Memory B cell (primary cell): ENCODE measurements at places on chromosomes 6 and 20.

DNA sequence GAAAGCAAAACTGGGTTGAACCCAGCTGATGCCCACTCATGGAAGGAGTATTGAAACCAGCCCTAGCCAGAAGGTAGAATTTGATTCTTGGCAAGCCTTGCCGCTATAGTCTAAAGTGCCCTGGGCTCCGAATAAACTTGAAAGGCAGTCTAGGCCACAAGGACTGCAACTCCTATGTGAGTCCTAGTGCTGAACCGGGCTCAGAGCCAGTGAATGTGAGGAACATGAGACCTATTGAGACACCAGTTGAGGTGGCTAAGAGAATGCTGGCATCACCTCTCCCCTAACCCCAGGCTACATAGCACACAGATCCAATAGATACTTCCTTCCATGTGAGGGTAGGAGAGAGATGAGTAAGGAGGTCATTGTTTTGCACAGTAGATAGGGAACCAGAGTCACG, 3.5 kb upstream of the DEFB110 start:
- no peaks in the 10 kb centered on the region for H3K36me3 ChIP-seq
- no peaks in the 10 kb centered on the region for H3K27me3 ChIP-seq
- no peaks in the 10 kb centered on the region for H3K4me1 ChIP-seq
- H3K27ac ChIP-seq, result no peak overlapping the region

DNA sequence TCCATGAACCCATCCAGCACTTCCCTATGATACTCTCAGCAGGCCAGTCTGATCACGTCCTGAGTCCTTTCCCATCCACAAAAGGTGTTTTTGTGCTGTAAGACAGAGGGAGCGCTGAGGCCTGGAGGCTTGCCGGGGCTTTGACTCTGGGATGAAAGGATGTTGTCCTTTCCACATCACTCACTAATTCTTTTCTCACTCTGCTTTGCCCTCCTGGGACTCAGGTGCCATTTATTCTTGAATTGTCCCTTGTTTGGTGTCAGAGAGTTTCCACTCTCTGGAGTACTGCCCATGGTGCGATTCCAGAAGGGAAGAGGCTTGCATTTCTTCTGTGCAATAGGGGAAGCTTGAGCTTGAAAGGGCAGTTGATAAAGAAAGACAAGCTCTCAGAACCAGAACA, 15.3 kb upstream of the TUBB2B start:
- DNase-seq, result no peak
- H3K36me3 ChIP-seq, result no peaks in the 10 kb centered on the region
- no peak overlapping the region for H3K4me3 ChIP-seq
- no peak overlapping the region for H3K27ac ChIP-seq
- H3K4me1 ChIP-seq, result peaks cover under 1% of the 10 kb centered on the region

DNA sequence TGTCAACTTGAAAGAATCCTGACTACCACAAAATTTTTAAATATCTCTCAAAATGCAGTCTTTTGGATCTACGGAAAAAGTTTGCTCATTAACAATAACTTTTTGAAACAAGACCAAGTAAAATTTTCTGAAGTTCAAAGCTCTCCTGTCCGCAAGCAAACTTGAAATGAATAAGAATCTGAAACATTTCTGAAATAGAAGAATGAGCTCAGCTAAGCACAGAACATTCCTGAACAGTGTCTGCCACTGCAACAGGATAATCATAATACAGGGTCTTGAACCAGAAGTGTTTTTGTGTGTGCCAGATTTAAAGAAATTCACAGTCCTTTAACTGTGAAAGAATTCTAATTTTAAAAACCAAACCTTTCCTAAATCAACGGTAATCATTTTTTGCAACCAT, 49.1 kb upstream of the TASP1 start:
- H3K4me3 ChIP-seq, result no peak overlapping the region
- peaks cover 3% of the 10 kb centered on the region for H3K27me3 ChIP-seq
- no peak for DNase-seq

- no peak overlapping the region for H3K27ac ChIP-seq
- peaks cover 3% of the 10 kb centered on the region for H3K4me1 ChIP-seq
- H3K4me3 ChIP-seq, result no peak overlapping the region
Measured at GRCh38 chr6:134060491-134061106, 8.2 kb upstream of the SLC2A12 start.

- no peaks in the 10 kb centered on the region for H3K36me3 ChIP-seq
- H3K4me1 ChIP-seq, result no peaks in the 10 kb centered on the region
- H3K27ac ChIP-seq, result no peak overlapping the region
- H3K27me3 ChIP-seq, result no peaks in the 10 kb centered on the region
- DNase-seq, result no peak
Measured at GRCh38 chr6:10237298-10238038, 177.4 kb downstream of the TFAP2A start.

DNA sequence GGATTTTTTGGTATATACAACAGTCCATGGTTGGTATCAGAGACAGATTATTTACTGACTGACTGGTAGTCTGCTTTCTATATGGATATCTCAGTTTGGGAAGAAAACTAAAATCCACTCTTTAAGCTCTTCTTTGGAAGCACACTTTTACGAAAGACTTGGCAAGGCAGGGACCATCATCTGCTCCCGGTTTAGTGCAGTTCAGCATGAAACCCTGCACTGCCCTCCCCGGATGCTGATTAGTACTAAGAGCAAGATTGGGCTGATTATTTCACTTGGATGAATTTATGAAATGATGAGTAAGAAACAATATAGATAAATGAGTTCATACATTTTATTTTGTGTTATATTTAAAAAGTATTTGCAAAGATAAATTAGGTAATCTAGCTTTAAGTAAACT, 56.3 kb downstream of the RGS17 start:
- DNase-seq, result no peak
- H3K36me3 ChIP-seq, result no peaks in the 10 kb centered on the region
- no peaks in the 10 kb centered on the region for H3K4me1 ChIP-seq
- no peaks in the 10 kb centered on the region for H3K27me3 ChIP-seq

DNA sequence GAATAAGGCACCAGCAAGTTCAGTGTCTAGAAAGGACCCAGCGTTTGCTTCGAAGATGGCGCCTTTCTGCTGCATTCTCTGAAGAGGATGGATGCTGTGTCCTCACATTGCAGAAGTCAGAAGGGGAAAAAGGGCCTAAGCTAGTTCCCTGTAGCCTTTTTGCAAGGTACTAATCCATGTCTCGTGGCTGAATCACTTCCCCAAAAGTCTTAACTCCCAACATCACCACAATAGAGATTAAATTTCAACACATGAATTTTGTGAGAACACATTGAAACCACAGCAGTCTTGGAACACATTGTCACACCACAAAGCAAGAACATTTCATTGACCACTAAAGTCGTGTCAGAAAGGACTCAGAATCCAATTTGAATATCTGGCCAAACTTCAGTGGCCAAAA, 42.1 kb downstream of the KLHL31 start:
- H3K27me3 ChIP-seq, result peaks cover 1% of the 10 kb centered on the region
- peaks cover 1% of the 10 kb centered on the region for H3K4me1 ChIP-seq
- no peak overlapping the region for H3K4me3 ChIP-seq
- no peak overlapping the region for H3K27ac ChIP-seq

DNA sequence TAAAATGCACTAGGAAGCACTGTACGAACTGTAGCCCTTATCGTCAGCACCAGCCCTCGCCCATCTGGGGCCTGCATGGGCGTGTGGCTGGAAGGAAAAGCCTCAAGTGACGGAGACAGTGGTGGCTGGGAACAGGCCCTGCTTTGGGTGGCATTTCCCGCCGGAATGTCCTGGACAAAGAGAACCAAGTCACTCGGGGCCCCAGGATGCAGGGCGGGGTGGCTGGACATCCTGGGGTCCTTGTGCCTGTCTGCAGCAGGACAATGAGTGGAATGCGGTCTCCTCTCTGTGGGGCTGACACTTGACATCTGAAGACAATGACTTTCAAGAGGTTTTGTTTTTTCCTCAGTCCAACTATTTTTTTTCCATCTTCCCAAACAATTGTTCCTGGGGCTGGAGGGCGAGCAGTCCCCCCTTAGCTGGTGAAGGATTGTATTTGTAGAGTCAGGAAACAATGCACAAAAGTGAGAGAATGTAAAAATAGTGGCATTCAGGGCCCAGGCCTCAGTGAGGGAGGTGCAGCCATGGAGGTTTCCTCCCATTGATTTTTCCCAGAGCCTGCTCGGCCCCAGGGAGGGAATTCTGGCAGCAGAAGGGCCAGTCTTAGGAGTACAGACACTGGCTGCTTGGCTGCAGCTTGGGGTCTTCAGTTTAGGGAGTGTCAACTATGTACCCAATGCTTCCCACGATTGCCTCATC, 64.4 kb downstream of the PREX1 start:
- peak overlapping the region; percentile 79 for H3K27ac ChIP-seq
- H3K4me1 ChIP-seq, result peaks cover 70% of the 10 kb centered on the region
- H3K4me3 ChIP-seq, result no peak overlapping the region
- no peak for DNase-seq

- H3K27ac ChIP-seq, result no peak overlapping the region
- H3K36me3 ChIP-seq, result no peaks in the 10 kb centered on the region
- peaks cover 10% of the 10 kb centered on the region for H3K27me3 ChIP-seq
- DNase-seq, result no peak
Measured at GRCh38 chr6:37524025-37524969, 24.6 kb upstream of the CCDC167 start.

- H3K36me3 ChIP-seq, result no peaks in the 10 kb centered on the region
- H3K27ac ChIP-seq, result no peak overlapping the region
- no peak overlapping the region for H3K4me3 ChIP-seq
- no peak for DNase-seq
- H3K27me3 ChIP-seq, result peaks cover 22% of the 10 kb centered on the region
Measured at GRCh38 chr6:5967594-5967993, 39.1 kb downstream of the NRN1 start.

DNA sequence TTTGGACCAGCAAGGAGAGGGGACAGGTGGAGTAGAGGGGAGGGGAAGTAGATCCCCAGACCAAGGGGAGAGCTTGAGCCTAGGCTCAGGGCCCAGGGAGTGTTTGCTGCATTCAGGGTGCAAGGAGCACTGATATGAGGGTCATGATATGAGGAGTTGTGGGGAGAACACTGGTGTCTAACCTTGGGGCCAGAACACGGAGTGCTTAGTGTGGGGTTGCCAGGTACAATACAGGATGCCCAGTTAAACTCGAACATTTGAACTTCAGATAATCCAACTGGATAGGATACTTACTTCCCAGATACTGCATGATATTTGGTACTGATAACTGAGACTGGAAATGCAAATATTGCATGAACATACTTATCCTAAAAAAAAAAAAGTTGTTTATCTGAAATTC, 2.4 kb downstream of the SLC22A1 start:
- no peak overlapping the region for H3K4me3 ChIP-seq
- H3K27ac ChIP-seq, result no peak overlapping the region
- H3K27me3 ChIP-seq, result no peaks in the 10 kb centered on the region
